ENCODE measurements at places on chromosomes 12 and 14. TPM values are rescaled to one million over a fixed set of nuclear protein-coding genes. Genes with fewer than 3 reads are reported as not detected.

The KRT2 gene
- 0.42 TPM for total RNA-seq

DNA sequence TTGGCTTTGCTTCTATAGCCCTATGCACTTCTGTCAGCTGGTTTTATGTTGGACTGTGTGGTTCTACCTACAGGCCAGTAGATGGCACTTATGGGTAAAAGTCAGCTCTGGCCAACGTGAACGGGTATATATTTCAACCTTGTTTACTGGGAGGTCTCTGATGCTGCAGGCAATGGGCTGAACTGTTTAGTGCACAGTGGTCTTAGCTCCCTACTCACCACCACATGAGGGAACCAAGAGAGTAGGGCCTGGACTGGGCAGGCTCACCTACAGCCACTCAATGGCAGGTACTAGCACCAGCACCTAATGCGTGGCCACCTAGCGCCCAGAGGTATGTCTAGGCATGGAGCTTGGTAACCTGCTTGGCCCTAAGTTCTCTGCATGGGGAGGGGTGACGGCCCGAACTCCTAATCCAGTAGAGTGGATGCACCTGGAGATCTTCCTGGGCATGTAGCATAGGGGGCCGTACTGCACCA, 481.8 kb downstream of the TMEM117 start:
- H3K4me1 ChIP-seq: no peaks in the 10 kb centered on the region
- H3K4me3 ChIP-seq: no peak overlapping the region
- no peaks in the 10 kb centered on the region for H3K36me3 ChIP-seq
- H3K27me3 ChIP-seq: no peaks in the 10 kb centered on the region
- no peak overlapping the region for H3K27ac ChIP-seq

The DHRS2 gene
- total RNA-seq: not detected

- no peaks in the 10 kb centered on the region for H3K27me3 ChIP-seq
- peak overlapping the region; percentile 56 for H3K27ac ChIP-seq
- H3K4me1 ChIP-seq: peaks cover 24% of the 10 kb centered on the region
- DNase-seq: peak; percentile 54
- H3K4me3 ChIP-seq: peak overlapping the region; percentile 82
Observed at GRCh38 chr12:27822076-27822712, 42.2 kb upstream of the MANSC4 start.

The MYF5 gene
- total RNA-seq: not detected

DNA sequence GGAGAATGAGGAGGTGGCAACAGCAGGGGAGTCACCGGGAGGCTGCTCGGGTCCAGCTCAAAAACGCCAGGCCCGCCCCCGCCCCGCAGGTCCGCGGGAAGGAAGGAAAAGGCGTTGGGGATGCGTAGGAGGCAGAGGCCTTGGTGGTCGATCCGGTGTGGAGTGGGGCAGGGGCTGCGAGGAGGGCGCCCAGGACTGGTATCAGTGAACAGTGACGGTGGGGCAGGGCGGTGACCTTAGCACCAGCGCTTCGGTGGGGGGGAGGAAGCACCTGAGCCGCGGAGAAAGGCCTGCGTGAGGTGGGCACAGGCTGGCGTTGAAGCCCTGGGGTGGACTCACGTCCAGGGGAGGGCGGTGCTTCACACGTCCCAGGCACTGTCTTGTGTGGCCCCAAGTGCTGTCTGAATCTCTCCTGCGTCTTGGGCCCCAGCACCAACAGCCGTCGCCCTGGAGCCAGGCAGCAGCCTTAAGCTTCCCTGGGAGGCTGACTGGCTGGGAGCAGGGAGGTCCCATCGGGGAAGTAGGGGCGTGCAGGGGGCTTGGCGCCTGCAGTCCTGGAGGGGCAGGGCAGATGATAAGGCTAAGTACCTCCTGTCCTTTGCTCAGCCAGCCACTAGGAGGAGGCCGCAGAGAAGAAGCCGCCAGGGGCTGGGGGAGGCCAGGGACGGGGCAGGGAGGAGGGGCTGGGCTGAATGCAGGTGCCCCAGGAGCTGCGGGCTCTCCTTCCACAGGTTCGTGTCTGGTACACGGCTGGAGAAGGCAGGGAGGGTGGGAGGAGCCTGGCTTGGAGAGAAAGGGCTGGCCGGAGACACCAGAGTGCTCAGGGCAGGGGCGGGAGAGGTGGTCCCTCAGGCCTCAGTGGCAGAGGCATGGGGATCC, 26.5 kb downstream of the ZBTB42 start:
- H3K4me1 ChIP-seq: peaks cover 19% of the 10 kb centered on the region
- peaks cover 7% of the 10 kb centered on the region for H3K27me3 ChIP-seq
- DNase-seq: peak; percentile 52
- no peak overlapping the region for H3K27ac ChIP-seq

The ZDHHC17 gene
- 51.2 TPM for total RNA-seq

The KCNK13 gene
- 0.20 TPM for total RNA-seq

DNA sequence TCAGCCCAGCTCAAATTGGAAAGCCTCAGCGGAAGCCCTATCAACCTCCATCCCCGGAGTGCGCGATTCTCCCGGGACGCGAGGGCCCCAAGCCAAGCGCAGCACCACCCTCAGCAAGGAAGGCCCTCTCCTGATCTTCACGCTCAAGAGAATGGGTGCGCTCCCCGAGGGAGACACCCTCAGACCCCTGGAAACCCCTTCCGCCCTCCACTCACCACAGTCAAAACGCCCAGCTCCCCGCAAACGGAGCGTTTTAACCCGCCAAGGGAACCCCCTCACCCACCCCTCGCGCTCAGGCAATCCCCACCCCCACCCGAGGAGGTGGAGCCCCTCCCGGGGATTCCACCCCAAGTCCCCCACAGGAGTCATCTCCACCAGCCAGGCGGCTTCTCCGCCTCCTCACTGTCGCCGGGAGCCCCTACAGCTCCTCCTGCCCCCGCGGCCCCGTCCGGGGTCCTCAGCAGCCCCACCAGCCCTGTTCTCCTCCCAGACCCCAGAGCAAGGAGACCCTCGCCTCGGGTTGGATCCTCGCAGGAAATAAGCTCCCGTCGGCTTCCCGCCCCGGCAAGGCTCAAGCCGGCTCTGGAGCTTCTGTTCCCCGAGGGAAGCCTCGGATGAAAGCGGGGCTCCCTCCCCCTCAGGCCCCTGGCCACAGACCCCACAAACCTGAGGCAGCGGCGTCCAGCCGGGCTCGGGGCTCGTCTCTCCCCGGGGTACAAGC, 507 bp downstream of the BAZ2A start:
- peak; percentile 42 for DNase-seq
- H3K27me3 ChIP-seq: no peaks in the 10 kb centered on the region
- H3K36me3 ChIP-seq: peaks cover 2% of the 10 kb centered on the region
- peak overlapping the region; percentile 91 for H3K27ac ChIP-seq

- H3K36me3 ChIP-seq: peaks cover 30% of the 10 kb centered on the region
- no peak overlapping the region for H3K4me3 ChIP-seq
- DNase-seq: no peak
- no peak overlapping the region for H3K27ac ChIP-seq
- no peaks in the 10 kb centered on the region for H3K4me1 ChIP-seq
Observed at GRCh38 chr12:109928058-109928656, 28.1 kb downstream of the TCHP start.

- H3K27me3 ChIP-seq: no peaks in the 10 kb centered on the region
- H3K27ac ChIP-seq: no peak overlapping the region
- no peak overlapping the region for H3K4me3 ChIP-seq
Observed at GRCh38 chr12:93786656-93787397, 109.7 kb downstream of the CRADD start.

The CCND2 gene
- total RNA-seq: 206 TPM

GRCh38 chr14:50678163-50678562, 10.1 kb upstream of the SAV1 start:
- peaks cover 2% of the 10 kb centered on the region for H3K27me3 ChIP-seq
- H3K4me3 ChIP-seq: no peak overlapping the region
- no peaks in the 10 kb centered on the region for H3K4me1 ChIP-seq

DNA sequence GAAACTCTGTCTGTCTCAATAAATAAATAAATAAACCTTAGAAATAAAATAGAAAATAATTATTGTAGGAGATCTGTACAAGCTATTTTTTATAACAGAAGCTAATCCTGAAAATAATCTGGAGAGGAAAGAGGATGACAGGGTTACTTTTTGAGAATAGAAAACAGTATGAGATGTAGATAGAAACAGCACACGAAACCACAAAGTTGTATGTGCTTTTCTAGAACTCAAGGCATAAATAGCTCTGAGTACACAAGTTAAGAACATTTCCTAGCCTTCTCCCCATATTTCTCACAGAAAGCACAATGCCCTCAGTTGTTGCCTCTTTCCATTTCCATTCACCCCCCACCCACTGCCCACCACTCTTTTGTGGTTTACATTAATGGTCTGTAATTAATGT, 35.7 kb downstream of the SLC38A4 start:
- no peaks in the 10 kb centered on the region for H3K36me3 ChIP-seq
- H3K4me1 ChIP-seq: no peaks in the 10 kb centered on the region
- no peak overlapping the region for H3K27ac ChIP-seq
- no peak overlapping the region for H3K4me3 ChIP-seq

- no peaks in the 10 kb centered on the region for H3K27me3 ChIP-seq
- no peak for DNase-seq
- H3K27ac ChIP-seq: peak overlapping the region; percentile 47
- peaks cover 51% of the 10 kb centered on the region for H3K4me1 ChIP-seq
- H3K4me3 ChIP-seq: peak overlapping the region; percentile 95
Observed at GRCh38 chr14:61696753-61697318, 1.5 kb downstream of the HIF1A start.

The GPR33 gene
- total RNA-seq: not detected

The MTA1 gene
- total RNA-seq: 123 TPM

The ESYT1 gene
- total RNA-seq: 190 TPM

DNA sequence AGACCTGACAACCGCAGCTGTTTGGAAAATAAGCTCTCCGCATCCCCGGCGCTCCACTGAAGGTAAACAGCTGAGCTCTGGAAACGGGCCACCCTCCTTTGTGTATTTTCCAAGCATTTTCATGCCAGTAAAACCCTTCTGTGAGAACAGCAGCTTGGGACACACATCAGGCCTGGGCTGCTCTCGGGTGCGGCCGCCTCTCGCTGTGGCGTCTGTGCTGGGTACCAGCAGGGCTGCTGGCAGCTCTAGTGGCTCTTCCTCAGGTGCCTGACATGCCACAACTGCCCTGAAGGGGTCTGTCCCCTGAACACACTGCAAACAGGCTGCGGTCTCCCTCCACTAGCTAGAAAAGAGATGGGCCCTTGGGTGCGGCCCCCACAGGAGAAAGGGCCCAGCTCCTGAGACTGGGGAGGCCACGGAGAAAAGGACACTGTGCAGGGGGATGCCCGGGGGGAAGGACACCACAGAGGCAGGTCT, 96.3 kb downstream of the ITPK1 start:
- H3K36me3 ChIP-seq: peaks cover 7% of the 10 kb centered on the region
- H3K4me3 ChIP-seq: no peak overlapping the region
- no peak for DNase-seq

- H3K27me3 ChIP-seq: no peaks in the 10 kb centered on the region
- H3K4me1 ChIP-seq: peaks cover 97% of the 10 kb centered on the region
- H3K36me3 ChIP-seq: peaks cover 18% of the 10 kb centered on the region
- H3K27ac ChIP-seq: peak overlapping the region; percentile 96
Observed at GRCh38 chr14:91396959-91397815, 20.4 kb downstream of the CCDC88C start.

GRCh38 chr12:106978035-106978800, 8.7 kb downstream of the MTERF2 start:
- no peak overlapping the region for H3K27ac ChIP-seq
- H3K4me1 ChIP-seq: no peaks in the 10 kb centered on the region
- H3K36me3 ChIP-seq: peaks cover 6% of the 10 kb centered on the region
- no peak overlapping the region for H3K4me3 ChIP-seq

The TAS2R42 gene
- not detected for total RNA-seq

DNA sequence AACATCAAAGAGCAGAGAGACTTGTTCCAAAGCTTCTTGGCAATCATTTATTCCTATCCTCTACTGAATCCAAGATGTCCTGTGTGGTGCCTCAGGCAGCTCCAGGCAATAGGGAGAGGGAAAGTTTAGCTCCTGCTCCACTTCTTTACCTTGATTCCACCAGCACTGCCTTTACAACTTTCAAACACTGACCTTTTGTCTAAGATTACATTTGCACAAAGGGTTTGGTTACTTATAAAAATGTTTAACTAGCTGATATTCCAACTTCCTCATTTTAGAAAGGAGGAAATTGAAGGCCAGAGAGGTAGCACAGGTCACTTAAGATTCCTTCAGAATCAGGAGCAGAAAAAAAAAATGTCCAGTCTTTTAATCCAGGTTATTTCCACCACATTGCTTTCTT, 192.7 kb downstream of the BTG1 start:
- H3K27me3 ChIP-seq: no peaks in the 10 kb centered on the region
- H3K36me3 ChIP-seq: no peaks in the 10 kb centered on the region
- DNase-seq: no peak
- H3K4me1 ChIP-seq: peaks cover 6% of the 10 kb centered on the region

The TCP11L2 gene
- total RNA-seq: 153 TPM

DNA sequence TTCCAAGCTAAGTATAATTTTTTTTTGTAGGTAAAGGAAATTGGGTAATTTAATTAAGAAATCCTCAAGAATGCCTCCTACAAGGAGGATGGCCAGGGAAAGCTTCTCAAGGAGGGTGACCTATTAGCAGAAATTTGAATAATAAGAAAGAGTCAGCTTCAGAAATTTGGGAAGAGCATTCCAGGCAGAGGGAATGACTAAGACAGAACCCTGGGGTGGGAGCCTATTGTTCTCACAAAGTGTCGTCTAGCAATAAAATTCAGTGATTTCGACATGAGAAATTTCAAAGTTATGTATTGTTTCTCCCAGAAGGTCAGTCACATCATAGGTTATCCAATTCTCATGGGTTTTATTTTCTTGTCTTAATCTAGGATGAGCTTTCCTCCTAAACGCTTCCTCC, 1168.4 kb downstream of the AACS start:
- no peak for DNase-seq
- H3K4me1 ChIP-seq: no peaks in the 10 kb centered on the region
- H3K4me3 ChIP-seq: no peak overlapping the region
- no peaks in the 10 kb centered on the region for H3K27me3 ChIP-seq
- no peaks in the 10 kb centered on the region for H3K36me3 ChIP-seq
- H3K27ac ChIP-seq: no peak overlapping the region

DNA sequence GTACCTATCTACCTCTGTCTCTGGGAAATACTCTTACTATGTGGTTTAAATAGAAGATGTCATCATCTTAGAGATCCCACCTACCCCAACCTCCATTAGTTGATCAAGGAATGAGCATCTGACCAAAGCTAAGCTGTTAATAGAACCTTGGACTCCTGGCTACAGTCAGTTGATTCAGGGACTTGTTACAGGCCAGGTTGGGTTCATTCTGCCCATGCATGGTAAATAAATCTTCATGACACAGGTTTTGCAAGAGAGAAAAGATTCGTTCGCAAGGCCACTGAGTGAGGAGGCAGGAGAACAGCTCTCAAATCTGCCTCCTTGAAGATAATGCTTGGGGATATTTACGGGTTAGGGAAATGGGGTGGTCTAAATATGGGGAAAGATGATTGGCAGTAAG, 19.5 kb downstream of the SDR9C7 start:
- no peaks in the 10 kb centered on the region for H3K36me3 ChIP-seq
- no peaks in the 10 kb centered on the region for H3K4me1 ChIP-seq
- H3K4me3 ChIP-seq: no peak overlapping the region
- no peak overlapping the region for H3K27ac ChIP-seq
- no peak for DNase-seq

Data from CD4-positive, CD25-positive, alpha-beta regulatory T cell (primary cell).